ENCODE measurements at places on chromosomes 5 and 9.

GRCh38 chr5:135834639-135835529, at the start of gene SLC25A48:
TSS of gene SLC25A48 (plus strand) at chr5:135834663. CDS start at chr5:135834848, 185 bp downstream.
- no peak for DNase-seq

DNA sequence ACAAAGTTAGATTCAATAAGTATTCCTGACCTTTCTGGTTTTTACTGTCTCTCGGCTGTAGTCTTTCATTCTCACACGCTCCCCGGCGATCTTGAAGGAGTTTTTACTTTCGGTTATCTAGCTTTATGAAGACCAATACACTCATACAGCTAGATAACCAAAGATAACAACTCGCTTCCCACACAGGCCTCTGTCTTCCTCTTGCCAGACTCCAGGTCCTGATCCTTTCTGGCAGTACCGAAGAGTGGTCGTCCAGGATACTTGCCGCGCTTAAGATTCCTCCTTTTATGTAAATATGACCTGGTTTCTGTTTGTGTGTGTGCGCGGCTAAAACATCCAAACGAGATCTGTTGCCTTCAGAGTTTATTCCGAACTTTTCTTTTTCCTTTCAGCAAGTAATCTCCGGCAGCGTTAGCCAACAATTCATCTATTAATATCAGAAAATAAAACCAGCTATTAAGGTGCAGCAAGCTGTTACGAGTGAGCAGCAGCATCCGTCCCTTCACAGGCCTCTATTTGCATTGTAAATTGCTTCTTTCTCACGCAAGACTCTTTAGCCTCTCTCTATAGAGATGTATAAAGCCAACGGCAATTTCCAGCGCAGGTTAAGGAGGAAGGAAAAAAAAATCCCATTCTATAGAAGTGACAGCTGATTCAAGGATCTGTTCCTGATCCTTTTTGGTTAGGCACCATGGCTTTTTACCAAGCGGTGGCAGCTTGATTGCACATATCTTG, 216.1 kb downstream of the MEF2C start:
- no peak for DNase-seq

DNA sequence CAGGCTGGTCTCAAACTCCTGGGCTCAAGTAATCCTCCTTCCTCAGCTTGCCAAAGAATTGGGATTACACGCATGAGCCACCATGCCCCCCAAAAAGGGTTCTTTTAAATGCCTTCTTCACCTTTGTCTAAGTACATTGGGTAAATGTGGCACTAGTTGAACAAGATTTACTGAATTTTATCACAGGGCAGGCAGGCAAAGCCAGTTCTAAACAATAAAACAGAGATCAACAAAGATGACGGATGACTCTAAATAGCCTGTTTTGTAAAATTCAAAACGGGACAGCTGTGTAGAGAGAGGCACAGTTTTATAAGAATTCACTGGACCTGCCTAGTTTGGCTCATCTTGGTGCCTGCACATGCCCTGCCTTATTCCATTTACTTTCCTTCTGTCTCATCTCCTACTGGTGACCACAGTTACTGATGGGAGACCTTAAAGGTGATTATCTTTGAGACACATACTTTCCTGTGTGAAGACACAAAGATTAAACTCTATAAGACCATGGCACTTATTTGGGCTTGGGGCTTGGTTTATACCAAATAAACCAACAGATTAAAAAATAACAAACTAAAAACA, 149.6 kb upstream of the DMRT1 start:
- no peak for DNase-seq

GRCh38 chr9:21398955-21399489, 9.9 kb upstream of the IFNA8 start:
- no peak for DNase-seq

- DNase-seq = no peak
Observed at GRCh38 chr5:98588215-98588614, 185.2 kb upstream of the RGMB start.
